GM12892 (cell line): ENCODE measurements at places on chromosomes 4 and X.

- no peak for DNase-seq
Observed at GRCh38 chrX:45762699-45763647, 562.3 kb upstream of the DIPK2B start.

- no peak for DNase-seq
Observed at GRCh38 chr4:116531870-116532269, 553.5 kb downstream of the TRAM1L1 start.

GRCh38 chr4:184955636-184956035 is 62.7 kb upstream of the HELT start:
- peak; percentile 32 for DNase-seq

DNA sequence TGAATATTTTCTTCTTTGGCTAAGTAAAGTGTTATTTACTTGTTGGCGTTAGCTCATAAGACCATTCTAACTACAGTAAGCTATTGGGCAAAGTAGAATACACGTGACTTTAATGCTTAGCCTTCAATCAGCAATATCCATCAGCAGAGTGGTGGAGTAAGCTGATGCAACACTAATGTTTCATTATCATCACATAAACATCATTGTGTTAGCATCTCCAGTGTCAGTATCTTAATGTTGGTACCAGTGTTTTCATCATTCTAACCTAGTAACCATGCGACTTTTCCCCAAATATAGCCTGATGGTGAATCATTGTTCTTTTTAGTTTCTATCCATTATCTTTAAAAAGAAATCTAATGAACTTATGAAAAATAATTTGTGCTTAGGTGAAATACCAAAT is 48.5 kb downstream of the APOOL start:
- no peak for DNase-seq

DNA sequence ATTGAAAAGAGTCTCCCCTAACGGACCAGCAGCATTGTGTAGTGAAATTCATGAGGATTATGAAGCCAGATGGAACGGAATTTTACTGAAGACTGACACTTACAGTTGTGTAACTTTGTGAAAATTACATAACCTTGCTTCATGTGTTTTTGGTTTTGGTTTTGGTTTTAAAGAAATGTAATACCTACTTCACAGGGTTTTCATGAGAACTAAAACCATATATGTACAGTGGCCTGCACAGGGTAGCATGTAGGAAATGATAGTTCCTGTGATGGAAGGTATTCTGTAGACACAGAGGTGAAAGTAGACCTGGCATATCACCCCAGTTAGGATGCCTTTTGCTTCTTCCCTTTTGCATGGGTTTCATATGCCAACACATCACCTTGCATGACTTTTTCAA is 247.0 kb downstream of the BANK1 start:
- DNase-seq = no peak

DNA sequence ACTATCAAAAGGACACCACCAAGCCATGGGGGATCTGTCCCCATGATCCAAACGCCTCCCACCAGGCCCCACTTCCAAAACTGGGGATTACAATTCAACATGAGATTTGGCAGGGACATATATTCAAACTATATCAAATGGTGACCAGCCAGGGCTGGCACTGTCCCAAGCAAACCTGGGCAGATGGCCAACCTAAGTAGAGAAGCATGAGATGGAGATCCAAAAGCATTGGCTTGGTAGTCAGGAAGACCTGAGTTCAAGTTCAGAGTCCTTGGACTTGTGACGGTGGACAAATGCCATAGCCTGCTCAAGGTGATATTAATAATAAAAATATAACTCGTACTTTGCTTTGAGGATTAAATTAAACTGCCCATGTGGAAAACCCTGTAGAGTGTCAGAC is 79.2 kb upstream of the HS3ST1 start:
- DNase-seq = no peak

DNA sequence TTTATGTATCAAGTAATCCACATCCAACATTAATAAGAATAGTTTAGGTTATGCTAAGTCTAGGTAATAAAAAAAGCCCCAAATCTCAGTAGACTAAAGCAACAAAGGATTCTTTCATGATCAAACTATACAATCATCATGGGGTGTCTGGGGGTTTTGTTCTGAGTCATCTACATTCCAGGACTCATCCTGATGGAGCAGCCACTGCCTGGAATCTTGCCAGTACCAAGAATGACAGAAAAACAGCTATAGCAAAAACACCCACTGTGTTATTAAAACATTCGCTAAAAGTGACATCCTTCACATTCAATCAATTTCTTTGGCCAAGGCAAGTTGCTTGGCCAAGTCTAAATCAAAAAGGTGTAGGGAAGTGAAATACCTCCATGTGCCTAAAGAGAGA is 3.9 kb upstream of the ARHGEF38 start:
- no peak for DNase-seq

DNA sequence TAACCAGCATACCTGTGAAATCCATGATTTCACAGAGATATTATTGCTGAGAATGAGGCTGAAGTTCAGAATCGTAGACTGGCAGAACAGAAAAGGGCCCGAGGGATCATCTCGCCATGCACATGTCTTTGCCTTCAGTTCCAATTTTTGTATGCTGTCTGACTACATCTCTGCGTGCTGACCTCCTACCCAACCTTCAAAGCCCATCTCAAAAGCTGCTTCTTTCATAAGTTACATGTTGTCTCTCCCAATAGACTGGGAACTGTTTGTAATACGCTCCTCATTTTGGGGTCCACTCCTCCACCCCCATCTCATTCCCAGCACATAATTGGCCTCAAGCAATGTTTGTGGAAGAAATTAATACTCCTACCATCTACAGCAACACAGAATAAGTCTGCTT is 78.2 kb downstream of the RTL5 start:
- no peak for DNase-seq

- DNase-seq = peak; percentile 46
Observed at GRCh38 chr4:38310446-38311043, 350.3 kb downstream of the PTTG2 start.

DNA sequence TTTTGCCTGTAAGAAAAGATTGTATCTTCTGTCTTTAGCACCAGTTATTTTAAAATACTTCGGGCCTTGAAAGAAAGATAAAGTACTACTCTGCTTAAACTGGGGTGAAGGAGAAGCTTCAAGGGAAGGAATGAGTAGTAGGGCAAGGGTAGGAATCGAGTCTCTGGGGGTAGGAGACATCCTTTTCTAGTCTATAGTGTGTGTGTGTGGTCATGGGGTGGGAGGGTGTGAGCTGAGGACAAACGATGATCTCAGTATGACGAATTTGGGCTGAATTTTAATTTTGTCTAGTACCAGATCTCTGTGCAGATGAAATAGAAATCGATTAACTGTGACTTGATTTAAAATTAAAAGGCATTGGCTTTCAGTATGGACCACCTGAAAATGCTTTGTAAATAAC is 3.3 kb upstream of the MYOZ2 start:
- no peak for DNase-seq

- DNase-seq = no peak
Observed at GRCh38 chrX:24842486-24842885, 148.8 kb downstream of the POLA1 start.

- no peak for DNase-seq
Observed at GRCh38 chrX:39309721-39310152, 508.5 kb downstream of the MID1IP1 start.

DNA sequence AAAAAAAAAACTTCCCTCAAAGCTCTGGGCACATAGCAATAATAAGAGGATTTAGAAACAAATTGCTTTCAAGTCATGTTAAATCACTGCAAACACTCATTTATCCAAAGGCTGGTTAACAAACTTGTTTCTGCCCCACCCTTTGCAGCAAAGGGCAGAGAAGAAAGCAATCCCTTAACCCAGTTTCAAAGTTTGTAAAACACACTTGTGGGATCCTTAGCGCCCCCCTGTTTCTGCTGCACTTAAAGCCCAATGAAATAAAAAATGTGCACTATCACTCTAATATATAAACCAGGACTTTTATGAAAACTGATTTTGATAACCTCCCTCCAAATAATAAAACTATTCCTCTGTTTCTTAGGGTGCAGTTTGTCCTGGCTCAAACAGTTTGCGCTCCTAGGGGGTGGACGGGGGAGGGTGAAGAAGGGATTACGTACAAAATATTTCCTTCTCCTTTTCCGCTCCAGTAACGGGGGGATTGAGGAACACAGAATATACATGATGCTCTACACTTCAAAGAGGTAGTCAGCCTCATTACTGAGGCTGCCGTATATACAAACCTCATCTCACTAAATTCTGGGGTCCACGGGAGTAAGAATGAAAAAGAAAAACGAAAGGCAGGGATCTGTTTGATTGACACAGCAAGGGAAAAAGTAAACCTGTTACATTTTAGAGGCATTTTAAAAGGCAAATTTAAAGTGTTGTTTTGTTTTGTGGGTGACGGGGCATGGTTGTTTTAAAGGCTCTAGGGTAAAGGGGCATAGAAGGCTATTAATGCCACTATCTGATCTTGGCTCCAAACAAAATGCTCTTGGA is 3.1 kb upstream of the PCDH10 start:
- no peak for DNase-seq

DNA sequence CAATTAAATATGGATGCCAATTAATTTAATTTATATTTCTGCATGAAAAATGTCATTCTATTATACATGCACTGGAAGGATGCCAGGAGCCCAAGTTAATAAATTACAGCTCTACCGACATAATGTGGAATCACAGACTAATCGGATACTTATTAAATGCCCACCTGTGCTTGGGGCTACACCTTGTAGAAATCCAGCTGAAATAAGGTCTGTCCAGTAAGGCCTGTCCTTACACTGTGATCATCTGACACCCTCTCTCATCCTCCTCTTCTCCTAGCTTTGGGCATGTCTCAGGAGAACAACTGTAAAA is 6.0 kb upstream of the SHISA3 start:
- no peak for DNase-seq

- DNase-seq = no peak
Observed at GRCh38 chr4:152028131-152028530, 267.3 kb upstream of the GATB start.

DNA sequence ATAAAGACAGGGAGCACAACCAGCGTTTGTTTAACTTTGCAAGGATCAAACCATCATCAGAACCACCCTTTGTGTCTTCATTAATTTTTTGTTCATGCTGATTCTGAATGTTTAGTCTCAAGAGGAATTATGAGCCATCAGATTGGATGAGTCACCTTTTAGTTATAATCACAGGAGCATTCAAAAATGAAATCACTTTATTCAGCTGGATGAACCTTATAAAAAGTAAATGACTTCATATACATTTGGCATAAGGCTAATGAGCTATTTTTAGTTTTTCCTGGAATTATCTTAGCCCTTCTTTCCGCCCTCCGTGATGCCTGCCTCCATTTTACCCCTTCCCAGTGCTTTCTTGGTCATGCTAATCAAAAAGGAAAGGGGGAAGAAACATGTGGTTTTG is 103.6 kb downstream of the SORBS2 start:
- no peak for DNase-seq
